ENCODE measurements at places on chromosomes 16 and 17.

GRCh38 chr16:4123616-4124300 lies 7.5 kb upstream of the ADCY9 start:
- peak; percentile 82 for DNase-seq

- peak; percentile 20 for DNase-seq
These were observed 19.6 kb downstream of the CPPED1 start for GRCh38 chr16:12784076-12784475.

GRCh38 chr17:39578272-39578671 lies 29.4 kb downstream of the NEUROD2 start:
- no peak for DNase-seq

DNA sequence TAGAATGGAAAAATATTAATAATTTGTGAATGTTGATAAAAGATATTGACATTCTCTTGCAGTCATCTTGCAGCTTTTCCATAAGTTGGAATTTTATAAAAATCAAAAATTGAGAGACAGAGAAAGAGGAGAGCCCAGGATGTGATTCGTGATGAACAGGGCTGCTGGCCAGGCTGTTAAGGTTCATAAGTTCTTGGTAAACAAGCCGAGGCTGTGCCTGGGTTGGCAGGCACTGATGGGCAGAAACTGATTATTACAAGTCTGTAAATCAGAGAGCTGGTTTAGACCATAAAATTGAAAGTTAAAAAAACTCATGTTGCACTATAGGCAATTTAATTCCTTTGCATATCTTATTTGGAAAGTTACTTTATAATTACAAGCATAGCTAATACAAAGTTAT lies 533.7 kb downstream of the HAPSTR1 start:
- no peak for DNase-seq
